ENCODE measurements at places on chromosomes 6 and 20.

GRCh38 chr20:13545790-13546189, 92.9 kb downstream of the TASP1 start:
- DNase-seq, result no peak

DNA sequence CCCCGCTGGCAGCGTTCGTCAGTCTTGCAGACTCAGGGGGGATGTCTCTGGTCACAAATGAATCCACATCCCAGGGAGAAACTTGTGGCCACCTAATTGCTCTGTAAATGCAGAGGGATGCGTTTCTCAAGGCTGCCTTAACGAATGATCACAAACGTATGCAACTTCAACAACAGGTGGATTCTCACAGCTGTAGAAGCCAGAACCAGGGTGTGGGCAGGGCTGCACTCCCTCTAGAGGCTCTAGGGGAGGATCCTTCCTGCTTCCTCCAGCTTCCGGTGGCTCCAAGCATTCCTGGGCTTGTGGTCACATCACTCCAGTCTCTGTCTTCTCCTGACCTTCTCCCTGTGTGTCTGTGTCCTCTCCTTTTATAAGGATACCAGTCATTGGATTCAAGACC, 3.3 kb upstream of the TAF4 start:
- DNase-seq, result no peak

- DNase-seq, result peak; percentile 35
Measured at GRCh38 chr6:143026696-143027449, 33.8 kb upstream of the AIG1 start.

GRCh38 chr20:33871362-33871761, 60.2 kb downstream of the CHMP4B start:
- DNase-seq, result no peak

- DNase-seq, result no peak
Measured at GRCh38 chr6:170040115-170040500, 250.8 kb downstream of the DLL1 start.

GRCh38 chr20:44781791-44782190, 28.6 kb downstream of the RIMS4 start:
- no peak for DNase-seq

DNA sequence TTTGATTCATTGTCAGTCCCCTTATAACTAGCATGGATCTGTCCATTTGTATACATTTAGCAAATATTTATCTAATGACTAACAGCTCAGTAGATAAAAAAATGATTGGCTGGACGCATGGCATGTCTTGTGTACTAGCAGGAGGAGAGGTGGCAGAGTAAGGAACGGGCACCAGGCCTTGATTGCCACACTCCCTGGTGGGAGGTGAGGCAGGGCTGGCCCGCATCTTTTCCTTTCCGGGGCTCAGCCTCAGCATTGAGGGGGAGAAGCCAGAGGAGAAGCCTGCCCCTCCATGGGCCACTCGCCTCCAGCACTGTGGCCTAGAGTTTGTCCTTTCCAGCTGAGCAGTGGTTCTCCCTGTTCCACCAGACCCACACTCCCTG, 84.9 kb upstream of the TMEM181 start:
- no peak for DNase-seq

All from CD4-positive, alpha-beta T cell treated with Interferon gamma for 1 hour (primary cell).